Activated naive CD4-positive, alpha-beta T cell treated with anti-CD3 and anti-CD28 coated beads for 36 hours (primary cell): ENCODE measurements at places on chromosomes 2 and 18. TPM values are rescaled to one million over a fixed set of nuclear protein-coding genes. Genes with fewer than 3 reads are reported as not detected.
A peak's percentile ranks its signal among the peaks of the same experiment; 100 is the strongest.

- DNase-seq = no peak
These were observed 599.0 kb upstream of the SYT4 start for GRCh38 chr18:43876286-43876685.

GRCh38 chr2:241289597-241289996 lies 25.9 kb downstream of the HDLBP start:
- no peak for DNase-seq

GRCh38 chr18:50154420-50154819 lies 40.5 kb downstream of the MYO5B start:
- no peak for DNase-seq

DNA sequence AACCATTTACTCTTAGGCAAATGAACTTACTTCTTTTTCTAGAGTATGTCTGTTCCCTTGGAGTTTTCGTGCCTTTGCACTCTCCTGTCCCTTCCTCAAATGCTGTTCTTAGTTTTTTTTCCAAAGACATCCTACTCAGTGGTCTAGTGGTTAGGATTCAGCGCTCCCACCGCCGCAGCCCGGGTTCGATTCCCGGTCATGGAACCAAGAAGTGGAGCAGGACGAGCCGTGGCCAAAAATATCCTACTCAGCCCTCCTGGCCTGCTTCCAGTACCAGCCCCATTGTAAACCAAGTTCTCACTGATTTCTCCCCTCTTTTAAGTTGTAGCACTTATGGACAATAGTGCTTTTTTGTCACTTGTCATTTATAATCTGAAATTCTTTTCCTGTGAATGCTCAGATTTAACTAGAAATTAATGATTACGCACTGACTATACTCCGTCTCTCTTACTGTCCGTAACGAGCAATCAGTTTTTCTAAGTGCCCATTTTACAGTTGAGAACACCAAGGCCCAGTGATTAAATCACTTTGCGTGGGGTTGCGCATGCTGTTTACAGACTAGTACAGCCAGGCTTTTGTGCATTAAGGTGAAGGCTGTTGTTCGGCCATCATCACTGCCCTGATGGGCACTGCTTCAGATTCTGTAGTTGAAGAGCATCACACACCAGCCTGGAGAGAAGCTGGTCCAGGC lies 17.9 kb downstream of the GREB1 start:
- no peak for DNase-seq

DNA sequence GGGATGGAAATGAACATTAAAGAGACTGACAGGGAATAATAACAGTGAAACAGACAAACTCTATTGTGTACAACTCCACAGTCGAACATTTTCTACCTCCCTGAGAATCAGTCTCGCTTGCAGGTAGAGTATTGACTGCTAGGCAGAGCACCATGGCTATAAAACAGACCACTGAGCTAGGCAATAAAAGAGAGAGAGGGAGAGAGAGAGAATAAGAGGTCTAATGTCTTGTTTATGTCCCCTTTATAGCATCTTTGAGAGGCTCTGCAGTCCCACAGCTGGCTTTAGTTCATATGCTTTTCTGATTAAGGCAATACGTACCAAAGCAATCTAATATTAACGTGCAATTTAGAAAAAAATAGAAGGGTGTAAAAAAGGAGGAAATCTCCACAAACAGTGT lies 652.6 kb downstream of the NRXN1 start:
- DNase-seq = no peak

DNA sequence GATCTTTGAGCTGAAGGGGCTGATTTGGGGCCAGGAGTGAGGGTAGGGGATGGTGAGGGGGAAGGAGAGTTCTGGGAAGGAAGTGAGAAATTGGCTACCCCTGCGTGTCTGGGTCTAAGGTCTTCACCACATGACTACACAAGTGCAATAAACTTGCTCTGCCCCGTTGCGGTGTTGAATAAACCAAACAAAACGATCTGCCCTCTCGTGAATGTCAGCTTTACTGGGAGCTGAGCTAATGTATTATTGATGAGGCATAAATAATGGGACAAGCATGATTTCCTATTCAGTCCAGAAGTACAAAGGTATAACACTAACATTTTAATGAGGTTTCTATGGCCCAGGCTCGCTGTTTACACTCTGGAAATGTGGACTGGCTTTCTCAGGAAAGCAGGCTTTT lies 8.0 kb upstream of the CFAP221 start:
- no peak for DNase-seq

- DNase-seq = no peak
These were observed 190.5 kb downstream of the LOXHD1 start for GRCh38 chr18:46466234-46467160.

DNA sequence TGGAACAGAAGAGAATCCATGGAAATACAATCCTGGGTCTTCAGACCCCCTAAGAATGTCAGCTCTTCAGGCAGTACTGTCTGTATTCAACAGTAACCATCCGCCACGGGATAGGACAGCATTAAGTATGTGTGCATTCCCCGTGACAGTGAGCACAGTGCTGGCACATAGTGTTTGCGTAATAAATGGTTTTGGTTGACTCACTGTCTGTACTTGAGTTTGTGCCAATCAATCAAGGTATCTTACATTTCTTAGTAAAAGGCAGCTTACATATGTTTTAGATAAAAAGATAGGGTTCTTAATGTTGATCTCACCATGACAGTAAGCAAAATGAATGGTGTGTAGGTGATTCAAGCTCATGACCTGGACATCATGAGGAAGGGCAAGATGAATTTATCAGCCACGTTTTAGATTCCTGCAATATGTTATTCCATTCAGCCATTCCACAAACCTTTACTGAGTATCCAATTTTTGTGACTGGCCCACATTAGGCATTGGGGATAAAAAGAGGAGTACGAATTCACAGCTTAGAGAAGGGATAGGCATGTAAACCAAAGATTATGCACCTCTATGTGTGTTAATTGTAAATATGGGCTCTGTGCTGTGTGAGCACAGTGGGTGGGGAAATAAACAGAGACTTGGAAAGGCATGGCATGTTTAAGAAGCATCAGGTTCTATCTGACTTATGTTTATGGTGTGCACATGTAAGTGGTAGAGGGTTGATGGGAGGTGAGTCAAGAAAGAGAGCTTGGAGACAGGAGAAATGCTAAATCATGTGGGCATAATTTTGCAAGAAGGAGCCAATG lies 258.8 kb downstream of the SLC8A1 start:
- no peak for DNase-seq

DNA sequence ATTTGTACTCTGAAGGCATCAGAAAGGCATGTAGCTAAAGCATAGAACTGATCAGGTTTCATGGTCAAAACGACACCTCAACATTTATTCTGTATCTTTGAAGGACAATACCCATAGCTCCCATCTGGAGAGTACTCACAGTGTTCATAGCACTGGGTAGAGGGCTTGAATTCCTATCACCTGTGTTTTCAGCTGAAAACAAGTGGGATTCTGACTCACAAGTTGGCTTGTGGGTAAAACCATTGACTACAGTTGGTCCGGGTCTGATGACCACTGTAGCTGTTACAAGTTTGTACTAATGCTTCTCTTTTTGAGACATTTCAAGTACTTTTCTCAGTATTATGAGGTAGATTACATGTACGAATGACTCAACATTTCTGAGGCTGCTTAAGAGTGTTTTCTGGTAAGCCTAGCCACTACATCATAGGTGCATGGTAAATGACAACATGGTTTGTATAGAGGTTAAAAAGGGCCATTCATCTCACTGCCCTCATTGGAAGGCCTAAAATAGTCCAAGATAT lies 68.6 kb upstream of the PELI1 start:
- DNase-seq = peak; percentile 80

GRCh38 chr2:73174941-73175662 lies 27.3 kb upstream of the NOTO start:
- no peak for DNase-seq

DNA sequence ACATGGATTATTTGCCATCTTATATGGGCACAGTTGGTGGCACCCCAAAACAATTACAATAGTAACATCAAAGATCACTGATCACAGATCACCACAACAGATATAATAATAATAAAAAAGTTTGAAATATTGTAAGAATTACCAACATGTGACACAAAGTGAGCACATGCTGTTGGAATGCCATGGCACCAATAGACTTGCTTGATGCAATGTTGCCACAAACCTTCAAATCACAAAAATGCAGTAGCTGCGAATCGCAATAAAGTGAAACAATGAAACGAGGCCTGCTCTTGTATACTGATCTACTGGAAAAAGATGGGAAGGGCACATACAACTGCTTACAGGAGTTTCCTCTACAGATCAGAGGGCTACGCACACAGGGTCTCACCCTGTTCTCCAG lies 32.2 kb upstream of the AMMECR1L start:
- DNase-seq = no peak

- DNase-seq = no peak
These were observed 48.9 kb upstream of the COBLL1 start for GRCh38 chr2:164890544-164890943.

- peak; percentile 82 for DNase-seq
These were observed 29.7 kb downstream of the CCDC141 start for GRCh38 chr2:179020156-179020750.

DNA sequence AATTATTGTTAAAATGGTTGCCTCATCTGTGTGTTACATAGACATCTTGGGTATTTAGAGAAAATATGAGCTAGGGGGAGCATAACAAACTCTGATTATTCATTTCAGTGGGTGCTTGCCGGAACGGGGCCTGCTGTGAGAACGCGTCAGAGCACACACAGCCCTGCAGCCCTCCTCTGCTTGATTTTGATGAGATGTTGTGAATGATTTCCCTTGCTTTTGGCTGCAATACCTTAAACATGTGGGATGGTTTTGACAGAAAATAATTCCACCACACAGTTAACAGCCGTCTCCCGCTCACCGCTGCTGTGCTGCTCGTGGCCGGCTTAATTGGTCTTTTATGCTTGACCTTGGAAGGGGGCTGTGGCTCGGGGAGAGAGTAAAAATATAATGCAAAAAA lies 49.9 kb upstream of the TXNDC2 start:
- DNase-seq = no peak

- DNase-seq = no peak
These were observed 114.7 kb upstream of the DOCK10 start for GRCh38 chr2:225156853-225157451.

DNA sequence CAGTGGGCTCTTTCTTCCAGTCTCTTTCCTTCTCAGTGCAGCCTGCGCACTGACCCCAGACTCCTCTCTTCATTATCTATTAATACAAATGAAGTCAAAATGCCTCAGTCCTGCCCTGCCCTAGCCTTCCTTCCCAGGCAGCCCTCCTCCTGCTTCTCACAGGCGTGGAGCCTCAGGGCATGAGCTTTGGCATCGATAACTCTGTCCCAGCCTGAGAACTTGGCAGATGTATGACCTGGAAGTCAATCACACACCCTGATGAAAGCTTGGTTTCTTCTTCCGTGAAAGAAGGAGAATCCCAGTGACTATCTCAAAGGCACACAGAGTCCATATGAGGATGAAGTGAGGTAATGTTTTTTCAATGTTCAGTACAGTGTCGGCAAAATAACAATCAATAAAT lies 600.7 kb upstream of the ID2 start:
- no peak for DNase-seq

DNA sequence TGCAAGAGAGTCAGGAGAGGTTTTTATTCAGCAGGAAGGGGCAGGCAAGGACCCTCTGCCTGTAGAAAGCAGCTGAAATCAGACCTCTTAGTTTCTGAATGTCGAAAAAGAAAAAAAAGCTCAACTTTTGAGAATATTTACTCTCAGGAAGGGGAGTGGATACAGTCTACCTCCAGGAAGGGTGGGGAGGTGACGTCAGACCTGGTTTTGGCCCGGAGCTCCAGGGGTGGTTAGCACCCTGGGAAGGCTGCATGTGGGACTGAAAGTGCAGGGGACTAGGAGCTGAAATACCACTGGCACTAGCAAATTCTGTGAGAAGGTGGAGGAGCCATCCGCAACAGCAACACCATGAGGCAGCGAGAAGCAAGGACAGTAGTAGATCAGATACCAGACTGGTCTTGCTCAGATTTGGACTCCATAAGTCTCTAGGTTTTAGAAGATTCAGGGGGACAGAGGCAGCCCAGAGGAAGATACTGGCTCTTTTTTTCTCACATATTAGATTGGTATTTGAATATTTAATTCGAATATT lies 19.8 kb downstream of the MC2R start:
- no peak for DNase-seq

DNA sequence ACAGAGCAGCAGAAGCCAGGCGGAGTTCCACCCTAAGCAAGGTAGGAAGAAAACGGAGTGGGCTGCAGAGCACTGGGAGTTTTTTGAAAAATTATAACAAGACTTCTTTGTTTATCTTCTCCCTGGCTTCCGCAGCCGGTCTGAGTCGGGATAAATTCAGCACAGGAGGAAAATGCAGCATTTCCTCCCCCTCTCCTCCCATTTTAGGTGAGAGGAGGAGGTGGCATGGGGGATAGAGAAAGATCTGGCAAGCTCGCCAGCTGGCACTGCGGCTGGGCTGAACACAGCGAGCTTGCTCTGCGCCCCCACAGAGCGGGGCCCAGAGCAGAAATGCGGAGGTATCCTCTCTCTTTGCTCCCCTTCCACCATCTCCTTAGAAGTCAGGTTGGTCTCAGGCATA lies 17.7 kb upstream of the CHRNA1 start:
- DNase-seq = no peak

GRCh38 chr2:26805241-26805676 lies 19.4 kb downstream of the CENPA start:
- DNase-seq = no peak

Gene PSD4
- total RNA-seq = 87.4 TPM

Gene GRHL1
- total RNA-seq = 0.79 TPM

Gene MTERF4
- total RNA-seq = 38.6 TPM

Gene UGGT1
- 40.1 TPM for total RNA-seq
